ENCODE measurements at places on chromosomes 5 and 9.

DNA sequence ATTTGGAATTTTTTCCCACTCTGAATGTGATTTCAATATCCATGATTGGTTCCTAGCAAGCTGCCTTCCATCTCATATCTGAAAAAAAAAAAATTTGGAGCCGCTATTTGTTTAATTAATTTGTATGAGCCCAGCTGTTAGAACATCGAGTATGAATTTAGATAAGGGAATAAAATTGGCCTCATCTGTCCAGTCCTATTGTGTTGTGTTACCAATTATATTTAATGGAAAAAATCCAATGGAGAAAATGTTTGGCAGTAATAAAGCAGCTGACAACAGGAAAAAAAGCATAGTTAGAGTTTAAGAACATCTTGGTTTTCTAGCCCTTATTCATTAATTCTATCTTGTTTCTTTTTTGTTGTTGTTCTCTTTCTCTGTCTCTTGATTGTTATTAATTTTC, 735.6 kb upstream of the RIOK2 start:
- no peak for DNase-seq

- no peak for DNase-seq
These were observed 106.1 kb downstream of the UBAP2 start for GRCh38 chr9:33942471-33943083.

DNA sequence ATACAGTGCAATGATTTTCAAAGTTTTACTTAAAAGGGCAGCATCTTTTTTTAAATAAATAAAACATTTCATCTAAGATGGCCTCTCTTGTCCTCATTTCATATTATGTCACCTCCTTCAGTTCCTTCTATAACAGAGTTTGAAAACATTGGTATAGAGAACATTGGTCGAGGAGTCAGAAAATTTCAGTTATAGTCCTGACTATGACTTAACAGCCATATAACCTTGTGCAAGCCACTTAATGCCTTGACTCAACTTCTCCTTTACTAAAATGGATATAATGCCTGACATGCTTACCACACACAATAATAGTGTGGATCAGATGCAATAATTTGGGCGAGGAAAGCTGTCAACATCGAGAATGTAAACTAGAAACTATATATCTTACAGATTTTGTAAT, 22.6 kb downstream of the SSBP2 start:
- DNase-seq: no peak

DNA sequence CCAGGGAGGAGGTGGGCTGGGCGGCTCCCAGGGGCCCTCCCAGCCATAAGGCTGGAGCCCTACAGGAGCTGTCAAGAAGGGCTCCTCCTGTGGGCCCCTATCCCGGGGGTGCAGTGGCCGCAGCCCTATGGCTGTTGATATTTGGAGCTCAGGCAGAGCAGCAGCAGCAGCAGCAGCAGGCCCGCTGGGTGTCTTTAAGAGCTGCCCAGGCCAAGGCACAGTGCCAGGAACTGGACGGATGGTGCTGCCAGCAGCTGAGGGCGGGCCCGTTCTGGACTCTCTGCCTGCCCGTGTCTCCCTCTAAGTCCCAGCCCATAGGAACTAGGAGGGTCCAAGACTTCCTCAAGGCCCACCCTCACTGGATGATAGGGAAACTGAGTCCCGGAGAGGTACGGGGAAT, 3.6 kb downstream of the AK1 start:
- no peak for DNase-seq

GRCh38 chr9:80086822-80087345, 515.1 kb downstream of the TLE4 start:
- DNase-seq: no peak

GRCh38 chr5:149168276-149168906, 27.1 kb downstream of the ABLIM3 start:
- DNase-seq: no peak

DNA sequence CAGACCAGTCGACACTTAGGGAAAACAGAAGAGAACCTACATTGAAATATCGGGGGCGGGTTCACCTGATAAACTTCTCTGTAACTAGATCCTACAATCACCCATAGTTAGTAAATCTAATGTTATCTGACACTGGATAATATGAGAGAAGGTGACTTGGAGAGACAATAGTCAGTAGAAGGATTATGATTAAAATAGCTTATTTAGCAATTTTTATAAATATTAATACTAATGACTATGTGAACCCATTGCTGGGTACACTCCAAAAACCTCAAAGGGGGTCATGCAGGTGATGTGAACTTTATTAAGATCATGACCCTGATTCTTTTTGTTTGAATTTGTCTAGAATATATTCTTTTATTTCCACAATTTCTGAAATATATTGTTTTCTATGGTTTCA, 164.1 kb upstream of the CCNH start:
- no peak for DNase-seq

- no peak for DNase-seq
These were observed 163.1 kb downstream of the PBX3 start for GRCh38 chr9:125910286-125910685.

DNA sequence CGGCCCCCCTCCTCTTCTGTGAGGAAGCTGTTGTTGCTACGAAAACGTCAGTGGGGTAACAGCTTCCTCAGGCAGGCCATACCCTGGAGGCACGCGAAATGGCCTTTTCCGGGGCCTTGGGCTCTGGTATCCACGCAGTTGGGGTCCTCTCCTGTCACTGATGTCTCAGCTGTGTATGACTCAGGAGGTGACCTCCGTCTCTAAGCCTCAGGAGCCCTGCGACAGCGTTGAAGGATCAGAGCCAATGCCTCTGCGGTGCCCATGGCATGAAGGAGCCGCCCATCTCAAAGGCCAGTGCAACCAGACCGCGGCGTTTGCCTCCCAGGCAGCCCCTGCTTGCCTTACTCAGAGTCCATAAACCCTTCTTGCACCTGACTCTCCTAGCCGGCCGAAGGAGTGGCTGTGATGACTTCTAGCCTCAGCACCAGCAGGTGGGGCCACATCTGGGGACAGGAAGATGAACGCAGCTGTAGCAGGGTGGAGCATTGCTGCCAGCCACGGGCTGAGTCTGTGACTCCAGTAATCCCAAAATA, 1.0 kb upstream of the MXD3 start:
- peak; percentile 65 for DNase-seq

- no peak for DNase-seq
These were observed 197.6 kb downstream of the PAX5 start for GRCh38 chr9:36836486-36836885.

GRCh38 chr9:2657427-2657826, 35.8 kb downstream of the VLDLR start:
- DNase-seq: no peak

DNA sequence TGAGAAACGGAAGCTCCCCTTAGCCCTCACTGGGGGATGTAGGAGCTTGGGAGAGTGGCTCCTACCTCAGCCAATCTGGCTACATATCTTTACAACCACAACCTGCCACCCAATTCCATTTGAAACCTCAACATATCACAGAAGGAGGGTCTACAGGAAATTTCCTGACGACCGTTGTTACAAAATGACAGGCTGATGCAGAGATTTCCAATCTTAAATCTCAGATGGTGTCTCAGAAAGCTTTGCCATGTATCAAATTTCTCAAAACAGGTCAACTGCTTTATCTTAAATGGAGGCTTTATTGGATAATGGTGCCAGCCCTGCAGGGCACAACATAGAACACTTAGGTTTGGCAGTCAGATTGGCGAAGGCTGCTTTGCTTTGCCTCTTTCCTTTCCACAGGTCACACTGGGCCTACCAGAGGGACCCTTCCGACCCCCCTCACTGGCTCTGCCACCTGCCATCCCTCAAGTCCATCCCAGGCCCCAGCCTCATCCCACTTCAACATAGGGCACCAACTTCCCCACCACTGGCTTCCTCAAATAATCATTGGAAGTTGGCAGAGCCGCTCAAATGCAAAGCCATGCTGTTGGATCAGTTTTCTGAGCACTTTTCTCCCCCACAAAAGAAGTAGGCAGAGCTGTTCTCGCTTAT, 11.1 kb upstream of the SPATA31E1 start:
- DNase-seq: no peak

DNA sequence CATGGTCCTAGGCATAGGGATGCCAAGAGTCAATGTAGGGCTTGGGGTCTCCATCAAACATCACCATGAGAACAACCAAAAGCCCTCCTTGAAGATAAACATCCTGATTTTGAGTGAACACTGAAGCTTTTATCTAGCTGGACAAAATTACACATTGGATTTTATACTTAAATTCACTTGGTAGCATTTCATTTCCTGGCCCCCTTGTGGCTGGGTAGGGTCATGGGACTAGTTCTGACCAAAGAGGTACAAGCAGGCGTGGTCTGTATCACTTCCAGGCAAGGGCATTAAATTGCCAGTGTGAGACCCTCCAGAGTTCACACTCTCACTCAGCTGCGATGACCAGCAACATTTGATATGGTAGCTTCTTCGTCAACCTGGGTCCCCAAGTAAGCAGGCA, 320.3 kb downstream of the ACTL7B start:
- no peak for DNase-seq

DNA sequence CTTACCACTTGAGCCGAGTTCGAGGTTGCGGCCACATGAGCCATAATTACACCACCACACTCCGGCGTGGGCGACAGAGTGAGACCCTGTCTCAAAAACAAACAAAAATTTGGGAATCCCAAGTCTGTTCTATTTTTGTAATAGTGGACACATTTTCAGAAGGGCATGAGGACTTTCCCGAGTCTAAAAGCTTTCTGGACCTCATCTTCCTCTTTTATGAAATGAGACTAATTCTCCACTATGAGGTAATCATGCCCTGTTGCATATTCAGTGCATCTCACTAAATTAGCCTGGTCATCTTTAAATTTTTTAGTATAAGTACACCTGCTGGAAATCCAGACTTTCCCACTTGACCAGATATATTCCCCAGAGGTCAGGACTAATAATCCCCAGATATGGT, 55.7 kb downstream of the GGTA1 start:
- DNase-seq: no peak

DNA sequence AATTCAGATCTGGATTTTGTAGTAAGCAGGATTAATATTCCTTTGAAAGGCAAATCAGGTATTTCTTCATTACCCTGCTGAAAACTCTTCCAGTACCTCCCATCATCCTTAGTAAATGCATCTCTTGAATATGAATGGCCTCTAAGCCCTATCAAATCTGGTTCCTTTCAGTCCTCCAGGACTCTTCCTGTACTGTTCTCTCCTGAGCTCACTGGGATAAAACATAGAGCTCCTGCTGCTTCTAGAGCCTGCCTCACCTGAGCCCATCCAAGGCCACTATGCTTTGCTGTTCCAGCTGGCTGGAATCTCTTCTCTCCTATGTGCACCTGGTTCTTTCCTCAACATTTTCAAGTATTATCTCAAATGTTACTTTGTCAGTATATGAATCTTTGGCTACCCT, 803.3 kb upstream of the CTNND2 start:
- DNase-seq: no peak

DNA sequence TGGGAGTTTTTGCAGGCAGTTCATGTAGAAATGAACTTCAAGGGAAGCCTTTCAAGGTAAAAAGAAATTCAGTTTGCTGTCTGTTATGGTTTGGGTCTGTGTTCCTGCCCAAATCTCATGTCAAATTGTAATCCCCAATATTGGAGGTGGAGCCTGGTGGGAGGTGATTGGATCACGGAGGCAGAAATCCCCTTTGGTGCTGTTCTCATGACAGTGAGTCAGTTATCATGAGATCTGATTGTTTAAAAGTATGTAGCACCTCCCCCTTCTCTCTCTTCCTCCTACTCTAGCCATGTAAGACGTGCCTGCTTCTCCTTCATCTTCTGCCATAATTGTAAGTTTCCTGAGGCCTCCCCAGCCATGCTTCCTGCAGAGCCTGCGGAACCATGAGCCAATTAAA, 341.4 kb downstream of the ARHGEF28 start:
- no peak for DNase-seq

DNA sequence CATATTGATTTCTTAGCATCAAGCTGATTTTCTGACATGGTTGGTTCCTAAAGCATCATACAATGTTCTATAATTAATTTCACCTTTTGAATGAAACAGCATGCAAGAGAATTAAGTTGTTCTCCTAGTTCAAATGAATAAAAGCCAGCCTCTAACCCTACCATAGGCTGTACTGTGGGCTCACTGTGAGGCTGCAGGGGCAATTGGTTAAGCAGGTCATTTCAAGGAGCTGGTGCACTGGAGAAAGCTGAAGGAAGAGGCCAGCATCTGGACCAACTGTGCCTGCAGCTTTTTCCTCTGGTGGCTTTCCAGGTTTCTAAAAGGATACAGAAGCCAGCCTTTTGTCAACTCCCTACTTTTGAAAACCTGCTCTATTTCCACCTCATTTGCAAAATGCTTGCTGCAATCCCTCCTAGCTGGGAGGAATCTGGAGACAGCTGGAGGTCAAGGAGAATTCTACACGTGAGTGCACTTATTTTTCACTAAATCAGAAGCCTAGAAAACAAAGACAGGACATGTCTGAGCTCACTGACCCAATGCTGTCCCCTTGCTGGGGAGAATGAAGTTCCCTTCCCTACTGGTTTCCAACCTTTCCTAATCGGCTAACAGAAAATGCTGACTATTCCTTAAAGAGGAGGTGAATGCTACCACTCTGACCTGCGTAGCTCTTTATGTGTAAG, 158.9 kb downstream of the APBA1 start:
- no peak for DNase-seq

DNA sequence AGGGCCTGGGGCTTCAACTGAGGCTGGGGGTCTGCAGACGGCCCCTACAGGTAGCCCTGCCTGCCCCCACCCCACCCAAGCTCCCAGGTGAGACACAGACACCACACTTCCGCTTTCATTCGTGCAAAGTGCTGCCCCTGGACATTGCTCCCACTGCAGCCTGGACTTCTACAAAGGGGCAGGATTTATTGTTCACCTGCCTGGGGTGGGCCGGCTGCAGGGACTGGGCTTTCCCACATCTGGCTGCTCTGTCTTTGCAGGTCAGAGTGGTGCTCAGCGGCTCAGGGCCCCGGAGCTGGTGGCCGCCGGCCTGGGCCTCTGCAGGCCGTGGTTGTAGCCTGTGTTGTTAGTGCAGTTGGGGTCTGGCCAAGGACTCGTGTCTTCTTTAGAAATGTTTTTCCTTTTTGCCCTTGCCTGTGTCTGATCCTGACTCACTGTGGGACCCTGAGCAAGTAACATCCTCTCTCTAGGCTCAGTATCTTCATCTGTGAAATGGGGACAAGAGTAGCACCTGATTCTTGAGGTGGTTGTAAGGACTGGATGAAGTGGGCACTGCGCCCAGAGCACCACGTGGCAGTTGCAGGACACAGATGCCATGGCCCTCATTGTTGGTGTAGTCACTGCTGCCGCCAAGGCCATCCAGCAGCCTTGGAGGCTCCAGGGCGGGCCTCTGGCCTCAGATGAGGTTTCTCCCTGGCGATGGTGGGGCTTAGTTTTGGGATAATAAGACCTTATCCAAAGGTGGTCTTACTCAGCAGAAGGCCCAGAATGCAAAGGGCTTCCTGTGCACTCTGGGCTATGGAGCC, 143.9 kb downstream of the CACNA1B start:
- DNase-seq: no peak

DNA sequence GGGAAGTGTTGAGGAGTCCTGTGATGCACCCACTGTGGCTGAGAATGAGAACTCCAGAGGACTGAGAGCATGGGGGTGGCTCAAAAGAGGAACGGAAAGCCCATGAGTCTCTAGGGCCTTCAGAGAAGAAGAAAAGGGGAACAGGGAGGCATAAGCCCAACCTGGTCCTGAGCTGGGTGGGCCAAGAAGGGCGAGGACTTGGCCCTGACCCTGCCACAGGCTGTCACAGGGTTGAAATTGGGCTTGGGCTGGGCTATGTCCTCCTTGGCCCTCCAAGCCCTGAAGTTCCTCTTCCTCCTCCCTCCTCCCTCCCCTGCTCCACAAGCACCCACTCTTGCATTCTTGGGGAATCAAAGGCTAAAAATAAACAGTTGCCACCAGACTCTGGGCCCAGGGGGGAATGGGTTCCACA, 49.3 kb upstream of the PPARGC1B start:
- no peak for DNase-seq

GRCh38 chr5:55535199-55535905, 588 bp upstream of the PLPP1 start:
- DNase-seq: no peak
